A549 (cell line): ENCODE measurements at places on chromosomes 6 and 20. TPM values are rescaled to one million over a fixed set of nuclear protein-coding genes. Genes with fewer than 3 reads are reported as not detected.

VEGFA gene
- polyA plus RNA-seq, result 35.4 to 41.1 TPM (median 35.8 TPM) in 3 replicates

SLC12A5 gene
- 10.8 to 11.7 TPM (median 11.5 TPM) in 3 replicates for polyA plus RNA-seq

TMEM244 gene
- polyA plus RNA-seq, result not detected in 3 replicates

GTF2H4 gene
- polyA plus RNA-seq, result 24.1 to 28.6 TPM (median 24.9 TPM) in 3 replicates

OR12D2 gene
- not detected in 3 replicates for polyA plus RNA-seq

DNA sequence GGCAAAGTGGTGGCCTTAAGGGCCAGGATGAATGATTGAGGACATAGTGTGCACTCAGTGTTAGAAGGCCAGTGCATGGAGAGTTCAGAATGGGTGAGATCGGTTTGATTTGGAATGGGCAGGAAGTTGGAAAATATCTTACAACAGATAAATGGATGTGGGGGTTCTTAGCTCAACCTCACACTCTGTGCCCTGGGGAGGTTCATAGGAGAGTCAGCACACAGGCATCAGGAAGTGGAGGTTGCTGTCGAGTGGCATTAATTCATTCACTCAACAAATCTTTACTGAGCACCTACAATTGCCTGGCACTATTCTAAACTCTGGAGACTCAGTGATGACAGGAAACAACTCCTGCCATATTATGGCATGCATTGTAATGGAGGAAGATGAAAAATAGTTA, 313.7 kb upstream of the SUPT3H start:
- no peak for DNase-seq

DNA sequence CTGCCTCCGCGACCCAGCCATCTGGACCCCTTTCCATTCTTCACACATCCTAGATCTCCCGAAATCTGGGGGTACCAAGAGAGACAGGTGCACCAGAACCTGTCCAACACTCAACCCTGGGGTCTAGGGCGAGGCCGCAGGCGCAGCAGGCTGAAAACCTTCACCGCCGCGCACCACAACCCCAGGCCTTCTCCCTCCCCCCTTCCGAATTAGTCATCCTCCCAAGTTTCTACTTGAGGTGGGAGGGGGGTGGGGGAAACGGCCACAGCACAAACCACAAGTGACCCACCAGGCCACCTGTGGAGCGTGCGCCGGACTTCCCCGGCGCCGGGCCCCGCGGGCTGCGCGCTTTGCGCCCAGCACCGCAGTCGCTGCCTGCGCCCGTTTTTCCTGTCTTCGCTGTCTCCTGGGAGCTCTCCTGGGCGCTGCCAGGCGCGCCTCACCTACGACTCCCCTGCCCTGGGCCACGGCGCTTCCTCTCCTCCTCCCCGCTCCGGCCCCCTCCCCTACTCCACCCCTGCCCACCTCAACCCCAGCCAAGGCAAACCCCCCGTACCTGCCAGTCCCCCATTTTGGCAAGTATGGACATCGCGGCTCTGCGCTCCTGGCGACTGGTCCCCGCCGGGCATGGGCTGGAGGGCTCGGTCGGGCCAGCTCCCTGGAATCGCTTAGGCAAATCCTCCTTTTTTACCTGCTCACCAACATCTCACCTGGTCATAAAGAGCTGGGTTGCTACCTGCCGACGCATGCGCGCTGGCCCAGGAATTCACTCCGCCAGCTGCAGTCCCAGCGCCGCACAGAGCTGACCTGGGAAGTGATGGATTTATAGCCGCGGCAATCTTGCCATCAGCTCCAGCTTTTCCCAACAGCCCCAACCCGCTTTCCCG, 4.2 kb upstream of the TFAP2A start:
- DNase-seq, result no peak

DNA sequence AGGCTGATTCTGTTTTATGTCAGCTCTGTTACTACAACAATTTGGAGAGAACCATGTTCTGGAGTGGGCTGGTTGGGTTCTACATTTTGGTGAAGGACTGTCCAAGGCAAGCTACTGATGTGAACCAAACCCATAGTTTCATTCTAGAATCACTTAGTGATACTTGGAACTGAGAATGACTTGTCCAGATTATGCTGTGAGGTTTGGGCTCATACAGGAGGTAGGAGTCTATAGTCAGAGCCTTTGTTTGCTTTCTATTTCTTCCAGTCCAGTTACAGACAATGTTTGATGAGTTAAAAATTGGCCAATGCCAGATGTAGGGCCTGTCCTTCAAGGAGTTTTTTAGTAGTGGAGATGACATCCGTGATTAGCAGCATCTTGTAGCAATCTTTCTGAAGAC, 97.9 kb downstream of the LRRC1 start:
- no peak for DNase-seq

- DNase-seq, result no peak
Measured at GRCh38 chr6:157906537-157907061, 75.1 kb upstream of the SYNJ2 start.

- no peak for DNase-seq
Measured at GRCh38 chr6:122484760-122485159, 13.2 kb upstream of the SERINC1 start.

DNA sequence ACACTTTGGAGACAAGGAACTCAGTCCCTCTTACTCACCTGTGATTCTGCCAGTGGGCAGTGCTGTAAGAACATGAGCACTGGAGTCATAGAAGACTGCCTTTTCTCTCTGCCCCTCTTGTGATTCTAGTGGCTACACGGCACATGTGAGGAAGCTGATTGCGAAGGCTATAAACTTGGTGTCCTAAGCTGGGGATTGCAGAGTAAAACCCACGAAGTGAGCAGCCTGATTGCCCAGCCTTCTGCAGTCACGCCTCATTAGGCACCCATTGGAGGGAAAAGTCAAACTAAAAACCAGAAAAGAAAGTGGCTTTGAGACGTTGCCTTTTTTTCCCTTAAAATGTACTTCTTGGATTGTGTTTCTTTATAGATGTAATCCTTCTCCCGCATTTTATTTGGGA, 748.4 kb upstream of the CHD6 start:
- DNase-seq, result no peak

DNA sequence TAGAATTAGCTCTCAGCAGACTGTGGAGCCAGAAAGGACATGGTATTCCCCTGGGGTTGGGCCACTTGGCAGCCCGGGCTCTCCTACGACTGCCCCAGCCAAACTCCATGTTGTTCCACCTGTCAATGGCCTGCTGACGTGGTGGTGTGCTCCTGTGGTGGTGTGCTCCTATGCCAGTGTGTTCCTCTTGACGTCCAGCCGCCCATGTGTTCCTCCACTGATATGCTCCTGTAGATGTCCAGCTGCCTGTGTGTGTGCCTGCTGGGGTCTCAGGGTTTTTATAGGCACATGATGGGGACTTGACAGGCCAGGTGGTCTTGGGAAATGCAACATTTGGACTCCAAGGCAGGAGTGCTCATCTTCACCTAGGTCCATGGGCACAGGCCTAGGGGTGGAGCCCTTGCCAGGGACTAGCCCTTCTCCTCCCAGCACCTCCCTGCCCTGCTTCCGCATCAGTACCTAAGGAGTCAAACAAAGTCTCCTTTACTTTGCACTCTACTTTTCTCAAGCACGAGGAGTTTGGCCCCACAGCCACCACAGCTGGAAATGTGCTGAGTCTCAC, 133.5 kb downstream of the TINAG start:
- no peak for DNase-seq

- no peak for DNase-seq
Measured at GRCh38 chr6:33076406-33076934, 680 bp downstream of the HLA-DPB1 start.

GRCh38 chr6:103617642-103618041, 1242.1 kb downstream of the HACE1 start:
- no peak for DNase-seq

DNA sequence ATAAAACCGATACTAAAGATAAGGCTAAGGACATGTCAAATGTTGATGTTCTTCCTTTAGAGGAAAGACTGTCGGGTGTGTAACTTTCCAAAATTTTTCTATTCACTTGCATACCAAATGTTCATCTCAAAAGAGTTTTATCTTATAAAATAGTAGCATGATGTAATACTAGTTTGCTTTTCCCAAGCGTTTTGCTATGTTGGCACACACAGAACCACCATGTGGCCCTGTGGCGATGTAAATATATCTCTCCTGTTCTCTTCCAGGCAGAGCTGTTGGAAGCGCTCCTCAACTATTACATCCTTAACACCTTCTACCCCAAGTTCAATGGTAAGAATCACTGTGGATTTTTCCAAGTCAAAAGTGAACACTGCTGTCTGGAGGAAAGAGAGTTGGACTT, 26.5 kb downstream of the LBP start:
- no peak for DNase-seq

DNA sequence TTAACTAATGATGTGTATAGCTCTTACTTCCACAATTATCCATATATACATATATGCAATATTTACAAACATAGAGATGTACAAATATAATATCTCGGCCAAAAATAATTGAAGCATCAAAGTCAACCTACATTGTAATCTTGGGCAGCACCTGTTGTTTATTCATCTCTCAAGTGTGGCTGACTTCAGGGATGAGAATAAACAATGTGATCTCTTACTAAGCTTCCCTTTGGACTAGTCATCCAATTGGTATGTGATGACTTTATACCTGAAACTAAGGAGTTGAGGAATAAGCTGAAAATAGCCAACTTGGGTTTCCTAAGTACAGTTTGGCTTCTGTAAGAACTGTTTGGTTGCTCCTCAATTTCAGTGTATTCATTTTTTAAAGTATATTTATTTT, 256.6 kb downstream of the KHDC1L start:
- peak; percentile 24 for DNase-seq
